A673 (cell line): ENCODE measurements at places on chromosomes 1 and 21. TPM values are rescaled to one million over a fixed set of nuclear protein-coding genes. Genes with fewer than 3 reads are reported as not detected.

- H3K36me3 ChIP-seq = no peaks in the 10 kb centered on the region
- no peak overlapping the region for H3K4me3 ChIP-seq
- H3K27me3 ChIP-seq = no peaks in the 10 kb centered on the region
- no peaks in the 10 kb centered on the region for H3K4me1 ChIP-seq
- no peak for DNase-seq
These were observed 386.5 kb upstream of the BRINP3 start for GRCh38 chr1:190864013-190864641.

DNA sequence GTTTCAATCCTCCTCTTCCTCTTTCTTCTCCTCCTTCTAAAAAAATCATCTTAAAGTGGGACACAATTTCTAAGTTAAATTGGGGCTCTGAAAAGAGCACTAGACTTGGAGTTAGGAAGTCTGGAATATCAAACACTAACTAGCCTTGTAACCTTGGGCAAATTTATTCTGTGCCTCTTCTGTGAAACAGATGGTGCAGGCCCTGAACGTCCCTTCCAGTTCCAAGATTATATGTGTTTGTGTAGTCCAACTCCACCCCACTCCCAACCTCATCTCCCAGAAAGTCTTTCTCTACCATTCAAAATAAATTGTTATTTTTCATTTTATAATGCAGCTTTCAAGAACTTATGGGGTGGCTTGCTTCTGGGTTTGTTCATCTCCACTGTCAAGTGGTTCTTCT is 630.0 kb downstream of the LMO4 start:
- H3K4me1 ChIP-seq = no peaks in the 10 kb centered on the region
- no peak for DNase-seq
- no peak overlapping the region for H3K27ac ChIP-seq

DNA sequence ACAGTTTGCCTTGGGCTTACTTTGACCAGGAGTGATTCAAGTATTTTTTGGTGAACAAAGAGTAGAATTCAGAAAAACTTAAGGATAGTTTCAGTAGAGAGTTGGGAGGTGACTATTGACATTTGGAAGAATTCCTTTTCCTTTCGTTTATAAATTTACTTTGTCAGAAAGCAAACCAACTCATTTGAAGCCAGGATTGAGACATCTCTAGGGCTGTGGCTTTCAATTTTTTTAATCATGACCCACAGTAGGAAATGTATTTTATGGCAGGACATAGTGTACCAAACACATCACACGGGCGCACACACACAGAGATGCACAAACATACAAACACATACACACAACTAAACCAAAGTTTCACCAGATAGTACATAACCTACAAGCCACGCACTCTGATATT is 24.1 kb downstream of the NR5A2 start:
- H3K27me3 ChIP-seq = peaks cover 23% of the 10 kb centered on the region
- no peak overlapping the region for H3K4me3 ChIP-seq
- no peaks in the 10 kb centered on the region for H3K4me1 ChIP-seq
- no peak for DNase-seq
- no peak overlapping the region for H3K27ac ChIP-seq

- no peak overlapping the region for H3K27ac ChIP-seq
- H3K4me1 ChIP-seq = no peaks in the 10 kb centered on the region
- H3K27me3 ChIP-seq = peaks cover 21% of the 10 kb centered on the region
- DNase-seq = no peak
- H3K36me3 ChIP-seq = no peaks in the 10 kb centered on the region
These were observed 17.1 kb upstream of the ESRRG start for GRCh38 chr1:216740331-216740730.

Gene OPRD1
- 0.79 and 0.97 TPM in 2 replicates for total RNA-seq

Gene TIE1
- not detected in 2 replicates for total RNA-seq
